COR-L47 (cell line): ENCODE measurements at places on chromosomes 2 and 18.

DNA sequence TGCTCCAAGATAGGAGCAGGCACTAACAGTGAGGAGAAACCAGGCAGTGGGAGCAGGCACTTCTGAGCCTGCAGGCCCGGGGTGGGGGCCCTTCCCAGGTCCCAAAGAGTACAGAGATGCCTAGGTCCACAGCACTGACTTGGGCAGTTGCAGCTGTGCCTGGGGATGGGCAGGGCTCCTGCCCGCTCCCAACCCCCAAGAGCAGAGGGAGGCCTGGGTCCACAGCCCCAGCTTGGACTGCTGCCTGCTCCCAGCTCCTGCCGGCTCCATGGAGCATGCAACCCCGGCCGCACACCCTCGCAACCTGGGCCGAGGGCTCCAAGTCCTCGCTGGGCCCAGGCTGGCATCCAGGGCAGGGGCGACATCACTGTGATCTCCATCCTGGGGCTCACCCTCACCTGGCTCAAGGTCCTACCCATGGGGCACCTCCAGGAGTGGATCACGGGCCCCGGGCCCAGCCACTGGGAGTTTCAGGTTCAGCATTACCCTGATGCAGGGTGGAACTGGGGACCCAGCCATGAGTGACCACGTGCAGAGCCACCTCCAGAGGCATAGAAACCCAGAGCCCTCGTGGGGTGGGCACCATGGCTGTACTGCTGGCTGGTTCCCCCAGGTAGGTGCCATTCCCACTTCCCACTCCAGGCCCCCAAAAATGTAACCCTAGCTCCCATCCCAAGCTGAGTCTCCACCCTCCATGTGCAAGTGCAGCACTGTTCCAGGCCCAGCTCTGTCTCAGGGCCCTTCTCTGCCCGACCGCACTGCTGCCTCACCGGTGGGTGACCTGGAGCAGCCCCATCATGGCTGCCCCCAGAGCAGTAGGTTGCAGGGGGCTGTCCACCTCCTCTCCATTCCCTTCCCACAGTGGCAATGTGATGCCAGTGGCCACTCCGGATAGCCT is 325.6 kb downstream of the NR4A2 start:
- DNase-seq = no peak

DNA sequence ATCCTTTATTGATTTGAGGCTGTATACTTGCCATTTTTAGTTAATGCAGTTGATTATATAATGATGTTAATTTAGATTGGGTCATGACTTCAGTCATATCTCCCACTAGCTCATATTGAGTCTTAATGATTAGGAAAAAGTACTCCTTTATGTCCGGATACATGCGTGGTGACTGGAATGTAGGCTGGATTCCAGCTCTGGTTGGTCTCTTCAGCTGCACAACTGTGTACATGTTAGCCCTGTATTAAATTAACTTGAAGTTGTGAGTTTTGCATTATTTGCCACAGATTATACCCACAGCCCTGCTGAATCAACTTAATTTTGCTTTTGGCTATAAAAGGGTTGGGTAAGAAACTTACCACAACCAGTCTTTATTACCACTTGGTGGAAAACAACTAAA is 22.5 kb downstream of the MOB4 start:
- no peak for DNase-seq

DNA sequence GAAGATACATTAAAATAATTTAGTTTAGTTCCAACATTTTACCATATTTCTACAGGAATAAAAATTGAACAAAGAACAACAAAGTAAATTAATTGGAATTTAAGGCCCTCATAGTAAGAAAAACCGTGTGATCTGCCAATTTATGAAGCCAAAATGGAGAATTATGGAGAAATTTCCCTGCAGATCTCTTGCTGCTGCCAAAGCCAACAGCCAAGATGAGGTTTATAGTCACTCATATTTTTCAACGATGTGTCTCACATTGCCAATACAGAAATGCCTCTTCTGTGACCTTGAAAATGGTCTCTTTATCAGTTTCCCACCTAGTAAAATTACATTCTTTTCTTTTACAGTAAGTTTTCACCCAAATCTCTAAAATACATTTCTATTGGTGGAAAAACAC is 317.2 kb upstream of the FIGN start:
- no peak for DNase-seq

DNA sequence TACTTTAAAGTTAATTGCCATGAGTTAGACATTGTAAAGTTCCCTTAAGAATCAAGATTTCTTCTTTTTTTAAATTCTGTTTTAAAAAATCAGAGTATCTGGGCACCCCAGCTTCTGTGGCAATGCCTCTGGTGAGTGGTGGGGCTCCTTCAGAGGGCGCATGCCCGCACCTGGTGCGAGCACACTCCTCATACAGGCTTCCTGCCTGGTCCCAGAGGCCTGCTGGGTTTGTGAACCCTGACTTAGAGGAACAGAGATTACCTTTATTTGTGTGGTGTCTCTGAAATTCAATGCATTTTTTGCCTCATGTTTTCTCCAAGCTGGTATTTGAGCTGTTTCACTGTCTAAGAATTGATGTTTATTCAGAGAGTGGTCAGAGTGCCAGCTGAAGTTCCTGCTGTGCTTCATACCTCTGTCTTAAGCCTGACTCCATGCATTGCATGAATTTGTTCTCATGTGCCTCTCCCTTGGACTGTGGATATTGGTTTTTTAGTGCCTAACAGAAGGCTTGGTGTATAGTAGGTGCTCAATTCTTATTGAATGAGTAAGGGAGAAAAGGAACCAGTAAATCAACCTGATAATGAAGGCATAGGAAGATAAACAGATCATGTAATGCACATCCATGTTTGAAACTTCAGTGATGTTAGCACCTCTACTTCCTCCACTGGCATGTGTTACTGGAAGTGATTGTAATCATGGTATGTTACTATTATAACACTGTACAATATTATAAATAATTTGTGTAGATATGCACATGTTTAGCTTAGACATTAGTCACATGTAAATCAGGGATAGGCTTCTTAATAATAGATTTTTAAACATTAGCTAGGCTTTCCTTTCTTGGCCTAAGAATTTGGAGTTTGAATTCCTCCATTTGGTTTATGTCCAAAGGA is 29.0 kb downstream of the PHLPP1 start:
- no peak for DNase-seq

DNA sequence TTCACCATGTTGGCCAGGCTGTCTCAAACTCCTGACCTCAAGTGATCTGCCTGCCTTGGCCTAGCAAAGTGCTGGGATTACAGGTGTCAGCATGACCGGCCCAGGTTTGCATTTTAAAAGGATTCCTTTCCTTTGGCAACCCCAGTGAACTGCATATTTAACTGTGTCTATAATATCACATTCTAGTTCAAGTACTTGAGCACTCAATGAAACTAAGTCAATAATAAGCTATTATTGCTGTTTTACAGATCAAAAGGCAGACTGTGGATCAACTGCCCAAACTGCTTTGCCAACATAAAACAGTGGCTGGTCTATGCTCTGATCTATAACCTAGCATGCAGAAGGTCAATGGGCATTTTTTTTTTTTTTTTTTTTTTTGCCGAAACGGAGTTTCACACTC is 144.5 kb downstream of the USP34 start:
- no peak for DNase-seq

- peak; percentile 26 for DNase-seq
These were observed 82.3 kb upstream of the LDLRAD4 start for GRCh38 chr18:13136056-13136903.

DNA sequence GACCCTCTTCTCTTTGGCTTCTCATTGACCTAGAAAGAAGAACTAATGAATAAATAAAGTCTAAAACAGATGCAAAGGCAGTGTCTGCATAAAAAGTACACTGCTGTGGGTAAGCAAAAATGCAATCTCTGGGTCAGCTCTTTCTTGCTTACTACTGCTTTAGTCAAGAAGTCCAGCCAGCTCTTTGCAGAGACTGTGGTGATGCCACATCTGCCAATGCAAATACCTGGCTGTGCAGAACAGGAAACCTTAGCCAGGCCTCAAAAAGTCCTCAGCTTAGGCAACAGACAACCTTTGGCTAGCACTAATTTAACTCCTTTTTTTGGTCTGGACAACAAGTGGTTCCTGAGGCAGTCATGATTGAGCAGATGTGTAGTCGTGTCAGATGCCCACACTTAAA is 73.6 kb upstream of the RND3 start:
- no peak for DNase-seq

GRCh38 chr2:128317181-128317898 is 1.3 kb downstream of the HS6ST1 start:
- DNase-seq = peak; percentile 46

GRCh38 chr2:228118940-228119339 is 62.5 kb downstream of the SPHKAP start:
- no peak for DNase-seq

DNA sequence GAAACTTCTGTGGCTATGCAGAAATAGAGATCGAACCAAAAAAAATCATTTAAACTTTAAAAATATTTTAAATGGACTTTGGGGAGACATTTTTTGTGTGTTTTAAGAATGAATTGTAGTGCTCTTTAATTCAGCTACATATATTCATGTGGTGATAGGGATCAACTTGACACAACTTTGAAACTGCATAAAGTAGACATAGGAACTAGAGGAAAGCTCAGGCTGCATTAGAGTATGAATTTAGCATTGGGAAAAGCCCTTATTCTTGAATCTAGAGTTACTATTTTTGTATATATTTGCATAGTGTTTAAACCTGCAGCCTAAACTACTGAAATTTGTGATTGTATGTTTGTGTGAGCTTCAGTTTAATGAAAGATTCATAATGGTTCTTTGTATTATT is 78.3 kb downstream of the SLC39A10 start:
- no peak for DNase-seq

GRCh38 chr2:156430980-156431358 is 5.2 kb upstream of the GPD2 start:
- DNase-seq = no peak

- no peak for DNase-seq
These were observed 1.1 kb downstream of the ROCK2 start for GRCh38 chr2:11343368-11343649.

GRCh38 chr18:9328776-9329175 is 5.8 kb upstream of the TWSG1 start:
- no peak for DNase-seq

DNA sequence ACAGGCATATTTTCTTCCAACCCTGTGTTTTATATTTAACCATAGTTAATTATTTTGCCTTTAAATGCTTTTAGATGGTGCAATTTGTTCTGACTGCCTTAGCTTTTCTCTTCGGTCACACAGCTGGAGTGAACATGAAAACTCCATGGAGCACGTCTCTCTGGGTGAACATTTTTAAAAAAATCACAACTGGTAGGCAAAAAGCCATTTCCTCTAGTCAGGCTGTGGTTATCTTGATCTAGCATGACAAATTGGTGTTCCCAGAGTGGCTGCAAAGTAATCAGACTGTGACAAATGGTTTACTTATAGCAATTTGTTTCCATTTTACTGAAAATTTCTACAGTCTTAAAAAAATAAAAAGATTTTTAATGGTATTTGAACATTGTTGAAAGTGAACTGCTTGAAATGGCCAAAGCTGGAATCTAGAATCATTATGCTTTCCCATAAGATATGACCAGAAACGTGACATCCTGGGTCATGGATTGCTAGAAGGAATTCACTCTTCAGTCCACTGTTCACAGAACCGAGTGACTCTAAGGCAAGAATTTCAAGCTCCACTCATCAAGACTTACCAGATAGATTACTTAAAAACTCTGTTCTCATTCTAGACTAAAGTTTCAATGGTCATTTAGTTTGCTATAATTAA is 703.6 kb downstream of the CPS1 start:
- no peak for DNase-seq

DNA sequence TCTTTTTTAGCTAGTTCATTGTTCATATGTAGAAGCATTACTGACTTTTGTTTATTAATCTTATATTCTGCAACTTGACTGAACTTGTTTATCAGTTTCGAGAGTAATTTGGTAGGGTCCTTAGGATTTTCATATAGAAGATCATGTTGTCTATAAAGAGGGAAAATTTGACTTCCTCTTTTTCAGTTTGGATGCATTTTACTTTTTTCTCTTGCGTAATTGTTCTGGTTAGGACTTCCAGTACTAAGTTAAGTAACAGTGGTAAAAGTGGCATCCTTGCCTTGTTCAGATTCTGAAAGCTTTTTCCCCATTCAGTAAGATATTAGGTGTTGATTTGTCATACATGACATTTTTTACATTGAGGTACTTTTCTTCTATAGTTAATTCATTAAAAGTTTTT is 726.0 kb downstream of the KCNJ3 start:
- DNase-seq = no peak

DNA sequence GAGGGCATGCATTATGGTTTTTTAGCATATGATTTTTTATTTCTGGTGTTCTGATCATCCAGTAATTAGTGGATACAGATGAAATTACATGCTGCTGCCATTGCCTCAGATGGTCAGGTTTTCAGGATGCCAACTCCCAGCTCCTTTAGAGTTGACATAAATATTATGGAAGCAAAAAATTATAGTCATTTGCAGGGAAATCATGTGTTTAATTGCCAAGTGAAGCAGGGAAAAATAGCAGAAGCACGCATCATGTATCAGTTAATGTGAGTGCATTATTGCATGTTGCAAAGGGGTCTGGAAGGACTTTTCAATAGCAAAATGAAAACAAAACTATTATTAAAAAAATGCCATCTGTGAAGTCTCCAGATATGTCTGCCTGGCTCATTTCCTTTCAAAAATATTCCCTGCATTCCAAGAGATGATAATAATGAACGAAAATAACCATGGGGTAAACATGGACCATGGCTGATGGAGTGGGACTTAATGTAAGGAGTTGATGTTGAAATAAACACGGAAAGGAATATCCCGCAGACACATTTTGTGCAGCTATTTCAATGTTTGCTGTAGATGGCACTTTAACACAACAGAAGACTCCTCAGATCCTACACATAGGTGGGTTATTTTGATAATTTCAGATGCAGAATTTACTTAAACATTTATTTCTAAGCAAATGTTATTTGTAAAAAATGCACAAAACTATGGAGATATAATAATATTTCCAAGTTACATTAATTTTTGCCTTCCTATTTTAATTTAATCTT is 87.7 kb upstream of the DYNAP start:
- no peak for DNase-seq

- DNase-seq = peak; percentile 97
These were observed 32.6 kb downstream of the MARCHF4 start for GRCh38 chr2:216339456-216340279.

- no peak for DNase-seq
These were observed 124.9 kb downstream of the PIGN start for GRCh38 chr18:62061821-62062478.

DNA sequence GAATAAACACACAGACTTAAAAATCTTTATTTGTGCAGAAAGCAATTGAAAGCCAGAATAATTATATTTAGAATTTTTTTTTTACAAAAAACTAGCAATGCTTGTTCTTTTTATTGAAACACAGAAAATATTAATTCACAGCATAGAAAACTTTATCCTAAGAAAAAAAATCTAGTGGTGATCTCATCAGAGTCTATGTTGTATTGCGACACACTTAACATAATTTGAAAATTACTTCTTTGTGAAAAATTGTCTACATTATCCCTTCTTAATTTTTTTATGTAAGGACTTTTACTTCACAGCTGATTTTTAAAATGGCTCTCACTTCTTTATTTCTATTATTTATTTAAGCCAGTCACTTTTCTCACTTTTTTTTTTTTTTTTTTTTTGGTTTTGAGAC is 103.4 kb downstream of the LDLRAD4 start:
- no peak for DNase-seq
